Left lobe of liver (tissue), 2 donors: ENCODE measurements at places on chromosomes 13 and 19.

- DNase-seq, result no peak
Observed at GRCh38 chr19:18597809-18598660, 8.6 kb downstream of the CRLF1 start.

DNA sequence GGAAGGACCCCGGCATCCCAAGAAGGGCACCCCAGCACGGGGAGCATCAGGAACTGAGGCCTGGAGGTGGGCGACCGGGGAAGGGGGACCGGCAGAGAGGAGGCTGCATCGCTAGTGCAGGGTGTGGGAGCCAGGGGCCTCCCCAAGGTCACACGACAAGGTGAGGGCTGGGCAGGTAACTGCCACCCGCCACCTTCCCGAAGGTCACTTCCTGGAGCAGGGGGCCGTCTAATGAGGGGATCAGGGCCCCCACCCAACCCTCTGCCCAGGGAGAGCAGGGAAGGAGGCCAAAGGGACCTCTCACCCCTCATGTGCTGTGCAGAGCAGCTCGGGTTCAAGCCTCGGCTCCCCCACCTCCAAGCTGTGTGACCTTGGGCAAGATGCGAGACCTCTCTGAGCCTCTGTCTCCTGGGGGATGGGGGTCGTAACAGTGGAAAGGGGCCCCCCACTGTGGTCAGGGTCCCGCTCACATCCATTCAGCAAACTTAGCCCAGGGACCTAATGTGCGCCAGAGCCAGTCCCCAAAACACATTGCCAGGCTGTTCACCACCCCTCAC is 6.0 kb downstream of the ZBTB7A start:
- no peak for DNase-seq

DNA sequence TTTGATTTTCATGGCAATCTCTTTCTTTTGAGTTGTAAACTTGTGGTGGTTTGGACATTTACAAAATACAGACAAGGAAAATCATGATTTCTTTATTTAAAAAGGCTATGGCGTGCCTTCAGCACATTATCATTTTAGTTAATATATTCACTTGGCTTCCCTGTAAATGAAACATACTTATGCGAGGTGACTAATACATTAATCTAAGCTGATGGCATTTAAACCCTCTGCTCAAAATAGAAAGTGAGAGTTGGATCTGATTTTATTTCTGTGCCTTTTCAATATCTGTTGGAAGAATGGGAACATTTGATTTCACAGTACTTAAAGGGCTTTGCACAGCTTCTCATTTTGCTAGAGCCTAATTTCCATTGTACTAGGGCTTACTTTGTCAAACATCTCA is 289.8 kb downstream of the MTUS2 start:
- no peak for DNase-seq

DNA sequence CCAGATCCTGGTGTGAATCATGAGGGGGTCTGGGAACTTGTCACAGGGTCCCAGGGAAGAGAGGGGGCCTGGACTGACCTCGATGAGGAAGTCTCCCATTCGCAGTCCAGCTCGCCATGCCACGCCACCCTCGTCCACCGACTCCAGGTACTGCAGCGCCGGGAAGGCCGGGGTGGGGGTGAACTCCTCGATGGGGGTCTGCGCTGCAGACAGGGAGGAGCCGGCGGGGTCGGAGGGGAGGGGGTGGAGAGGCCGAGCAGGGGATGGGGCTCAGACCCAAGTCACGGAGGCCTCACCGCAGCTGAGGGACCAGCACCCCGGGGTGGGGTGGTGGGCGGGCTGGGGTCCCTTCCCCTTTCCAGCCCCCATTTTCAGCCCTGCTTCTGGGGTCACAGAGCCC is 30.8 kb downstream of the SHANK1 start:
- DNase-seq, result no peak

DNA sequence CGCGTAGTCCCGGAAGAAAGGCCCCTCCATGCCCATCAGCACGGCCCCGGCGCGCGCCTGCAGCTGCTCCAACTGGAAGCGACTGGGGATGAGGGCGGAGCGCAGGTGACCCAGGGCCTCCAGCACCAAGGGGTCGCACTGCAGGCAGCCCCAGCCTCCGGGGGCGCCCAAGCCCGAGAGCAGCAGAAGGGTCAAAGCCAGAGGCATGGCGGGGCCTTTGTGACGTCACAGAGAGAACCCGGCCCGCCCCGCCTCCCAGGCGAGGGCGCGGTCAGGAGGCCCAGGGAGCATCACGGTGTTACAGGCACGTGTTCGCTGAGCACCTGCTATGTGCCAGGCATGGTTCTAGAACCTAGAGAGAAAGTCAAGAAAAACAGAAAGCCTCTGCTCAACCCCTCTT is at the start of gene IZUMO2:
Gene IZUMO2, minus strand, starts transcription at position 294 of the 400 bp plus-strand sequence. Its CDS starts 87 bp downstream, at position 207.
- DNase-seq, result no peak

DNA sequence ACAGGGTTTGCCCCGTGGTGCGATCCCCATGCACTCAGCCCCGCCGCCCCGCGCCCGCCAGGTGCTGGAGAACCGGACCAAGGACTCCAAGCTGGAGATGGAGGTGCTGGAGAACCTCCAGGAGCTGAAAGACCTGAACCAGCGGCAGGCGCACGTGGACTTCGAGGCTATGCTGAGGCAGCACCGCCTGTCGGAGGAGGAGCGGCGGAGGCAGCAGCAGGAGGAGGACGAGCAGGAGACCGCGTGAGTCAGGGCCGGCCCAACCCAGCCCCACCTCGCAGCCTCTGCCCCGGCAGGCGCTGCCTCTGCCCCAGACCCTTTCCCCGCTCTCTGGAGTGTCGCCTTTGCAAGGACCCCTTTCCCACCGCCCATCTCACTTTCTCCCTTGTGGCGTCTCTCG is 11.3 kb downstream of the YJU2 start:
- no peak for DNase-seq

- no peak for DNase-seq
Observed at GRCh38 chr13:32254416-32254815, 60.7 kb downstream of the ZAR1L start.

DNA sequence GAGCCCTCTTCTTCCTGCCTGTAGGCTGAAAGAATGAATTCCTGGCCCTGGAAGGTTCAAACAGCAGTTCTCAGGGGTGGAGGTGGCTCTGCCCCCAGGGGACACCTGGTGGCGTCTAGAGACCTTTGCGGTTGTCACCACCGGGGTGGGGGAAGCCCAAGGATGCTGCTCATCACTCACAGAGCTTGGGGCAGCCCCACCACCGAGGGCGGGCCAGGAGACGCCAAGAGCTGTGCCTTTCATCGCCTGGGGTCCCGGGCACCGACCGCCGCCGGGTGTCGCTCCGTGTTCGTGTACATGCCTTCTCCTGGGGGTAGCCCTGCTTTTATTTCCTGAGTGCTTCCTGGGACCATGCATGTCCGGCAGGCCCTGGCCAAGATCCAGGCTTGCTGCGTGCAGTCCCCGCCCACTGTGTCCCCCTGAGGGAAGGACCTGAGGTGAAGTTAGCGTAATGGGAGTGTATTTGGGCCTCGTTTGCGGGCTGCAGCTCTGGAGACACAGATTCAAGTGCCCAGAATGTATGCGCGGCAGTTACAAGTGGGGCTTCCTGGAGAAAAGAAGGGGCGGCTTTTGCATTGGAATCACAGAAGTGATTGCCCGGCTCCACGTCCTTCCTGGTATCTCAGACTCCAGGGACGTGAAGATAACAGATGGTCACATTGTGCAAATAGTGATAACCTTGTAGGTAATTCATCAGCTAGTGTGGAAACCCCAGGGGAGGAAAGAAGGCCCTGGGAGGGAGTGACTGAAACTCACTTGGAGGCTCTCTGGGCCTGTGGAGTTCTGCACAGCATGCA is 7.8 kb downstream of the DOT1L start:
- DNase-seq, result no peak

GRCh38 chr13:53408847-53409568 is 380.4 kb downstream of the OLFM4 start:
- DNase-seq, result no peak

DNA sequence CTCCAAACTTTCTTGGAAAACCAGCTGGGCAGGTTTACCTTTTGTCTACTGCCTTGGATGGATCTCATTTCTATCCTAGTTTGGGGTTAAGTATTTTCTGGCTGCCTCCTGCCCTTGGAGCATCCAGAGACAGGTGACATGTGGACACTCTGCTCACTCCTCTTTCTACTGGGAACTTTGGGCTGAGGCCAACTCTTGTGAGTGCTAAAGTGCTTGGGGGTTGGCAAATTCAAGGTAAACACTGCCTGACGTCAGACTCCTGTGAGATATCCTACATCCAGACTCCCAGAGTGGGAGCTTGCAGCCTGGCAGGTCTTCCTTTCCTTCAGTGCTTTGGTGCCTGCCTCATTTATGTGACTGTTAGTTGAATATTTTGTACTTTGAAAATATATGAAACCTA is 388.1 kb downstream of the KCNRG start:
- DNase-seq, result no peak

DNA sequence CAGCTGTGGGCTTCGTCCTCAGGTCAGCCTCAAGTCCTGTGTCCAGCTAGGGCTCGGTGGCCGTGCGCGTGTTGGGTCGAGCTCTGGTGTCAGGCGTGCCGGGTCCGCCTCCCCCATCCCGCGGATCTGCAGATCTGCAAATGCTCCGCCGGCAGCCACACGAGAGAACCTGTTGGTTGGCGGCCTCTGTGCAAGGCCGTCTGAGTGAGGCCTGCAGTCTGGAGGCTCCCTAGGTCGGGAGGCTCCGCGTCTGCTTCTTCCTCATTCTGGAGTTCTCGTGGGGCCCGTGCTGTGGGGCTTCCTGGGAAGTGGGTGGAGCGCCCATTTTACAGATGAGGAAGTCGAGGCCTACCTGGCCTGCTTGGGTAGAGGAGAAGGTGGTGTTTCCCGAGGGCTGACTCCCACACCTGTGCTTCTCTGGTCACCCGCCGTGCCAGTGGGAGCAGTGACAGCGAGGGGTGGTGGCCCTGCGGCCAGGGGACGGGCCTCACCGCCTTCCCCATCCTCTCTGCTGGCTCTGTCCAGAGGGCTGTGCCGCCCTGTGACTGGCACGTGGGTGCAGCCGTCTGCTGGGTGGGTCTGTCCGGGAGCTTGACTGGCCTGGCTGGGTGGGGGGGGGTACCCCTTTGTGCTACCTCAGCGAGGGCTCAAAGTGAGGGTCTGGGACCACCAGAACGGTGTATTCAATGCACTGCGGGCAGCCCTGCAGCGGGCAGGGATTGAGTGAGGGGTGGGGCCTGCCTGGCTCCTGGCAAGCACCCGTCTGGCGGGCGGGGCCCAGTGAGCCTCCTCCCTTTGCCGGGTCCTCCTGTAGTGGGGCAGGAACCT is 3.3 kb downstream of the CSNK1G2 start:
- DNase-seq, result no peak

DNA sequence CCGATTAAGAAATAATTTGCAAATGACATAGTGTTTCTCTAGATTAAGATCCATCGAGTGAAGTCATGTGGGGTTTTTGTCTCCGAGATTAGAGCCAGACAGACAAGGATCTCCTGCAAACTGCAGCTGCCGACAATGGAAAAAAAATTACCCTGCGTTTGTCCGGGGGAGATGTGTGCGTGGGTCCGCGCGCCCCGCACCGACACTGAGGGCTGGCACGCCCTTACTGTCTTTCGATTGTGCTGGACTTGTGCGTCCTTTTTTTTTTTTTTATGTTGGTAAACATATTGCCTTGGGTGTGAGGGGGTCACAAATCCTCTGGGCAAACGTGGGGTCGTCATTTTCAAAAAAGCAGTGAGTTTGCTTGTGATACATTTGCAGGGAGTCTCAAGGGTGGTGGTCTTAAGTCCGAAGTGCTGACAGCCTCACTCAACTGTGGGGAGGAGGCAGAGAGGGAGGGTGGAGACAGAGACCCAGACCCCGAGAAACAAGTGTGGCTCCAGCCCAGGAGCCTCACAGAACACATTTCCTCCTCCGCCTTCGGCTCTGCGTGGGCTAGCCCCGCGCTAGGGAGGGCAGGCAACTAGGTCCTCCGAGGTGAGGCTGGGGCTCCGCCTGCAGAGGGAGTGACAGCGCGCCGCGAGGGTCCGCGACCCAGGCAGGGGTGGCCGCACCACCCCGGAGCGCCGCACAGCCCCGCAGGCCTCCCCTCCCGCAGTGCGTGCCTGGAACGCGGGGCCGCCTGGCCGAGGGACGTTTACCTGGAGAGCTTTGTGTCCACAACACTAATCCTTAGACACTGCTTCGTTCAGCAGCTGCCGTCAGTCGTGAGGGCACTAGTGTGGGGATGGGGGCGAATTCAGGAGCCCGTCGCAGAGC is 11.7 kb upstream of the SOX1 start:
- no peak for DNase-seq

- no peak for DNase-seq
Observed at GRCh38 chr19:52270266-52270885, 989 bp downstream of the ZNF766 start.

DNA sequence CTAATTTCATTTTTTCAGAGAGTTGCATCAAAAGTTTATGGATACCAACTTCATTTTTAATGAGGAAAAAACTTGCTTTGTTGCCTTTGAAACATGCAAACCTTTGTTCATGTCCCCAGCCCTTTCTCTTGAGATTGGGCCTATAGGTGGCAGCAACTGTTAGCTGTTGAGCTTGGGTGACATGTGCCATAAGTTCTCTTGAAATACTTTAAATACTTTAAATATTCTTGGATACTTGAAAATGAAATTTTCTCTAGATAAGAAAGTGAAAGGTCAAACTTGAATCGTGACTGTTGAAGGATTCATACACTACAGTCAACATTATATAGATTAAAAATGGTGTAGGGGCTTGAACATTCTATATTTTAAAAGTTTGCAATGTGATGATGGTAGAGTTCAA is 294.9 kb downstream of the NDFIP2 start:
- no peak for DNase-seq

DNA sequence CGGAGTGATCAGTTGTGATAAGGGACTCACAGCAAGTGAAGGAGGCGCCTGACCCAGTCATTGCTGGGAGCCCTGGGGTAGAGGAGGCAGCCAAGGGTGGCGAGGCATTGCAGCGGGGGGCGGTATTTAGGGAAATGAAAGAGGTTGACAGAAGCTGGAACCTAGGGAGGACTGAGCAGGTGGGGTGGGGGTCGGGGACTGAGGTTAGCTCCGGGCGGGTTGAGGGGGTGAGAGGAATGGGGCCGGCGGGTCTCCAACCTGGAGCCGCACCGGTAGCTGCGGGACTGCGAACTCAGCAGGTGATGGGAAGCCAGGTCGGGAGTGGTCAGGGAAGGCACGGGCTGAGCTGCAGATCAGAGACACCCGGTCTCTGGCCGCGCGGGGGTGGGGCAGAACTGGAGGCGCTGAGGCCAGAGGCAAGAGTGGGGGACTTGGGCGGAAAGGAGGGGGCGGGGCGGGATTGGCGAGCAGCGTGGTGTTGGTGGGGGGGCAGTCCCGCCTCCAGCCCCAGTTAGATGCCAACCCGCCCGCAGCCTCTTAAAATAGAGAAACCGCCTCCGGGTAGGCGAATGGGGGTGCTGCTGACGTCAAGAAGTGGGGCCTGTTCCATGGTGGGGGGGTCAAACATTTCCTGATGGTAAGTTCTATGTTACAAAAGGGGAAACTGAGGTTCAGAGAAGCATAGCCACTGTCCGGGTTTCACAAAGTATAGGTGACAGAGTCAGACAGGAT is 1.5 kb downstream of the MAST3 start:
- DNase-seq, result no peak
